AG08396 (cell line): ENCODE measurements at places on chromosomes 3 and 15.

GRCh38 chr3:25582242-25582641 is 82.5 kb downstream of the TOP2B start:
- peak; percentile 58 for DNase-seq

GRCh38 chr3:185657211-185657610 is 71.1 kb downstream of the SENP2 start:
- no peak for DNase-seq

GRCh38 chr15:88257311-88258092 is 963 bp upstream of the NTRK3 start:
- no peak for DNase-seq

DNA sequence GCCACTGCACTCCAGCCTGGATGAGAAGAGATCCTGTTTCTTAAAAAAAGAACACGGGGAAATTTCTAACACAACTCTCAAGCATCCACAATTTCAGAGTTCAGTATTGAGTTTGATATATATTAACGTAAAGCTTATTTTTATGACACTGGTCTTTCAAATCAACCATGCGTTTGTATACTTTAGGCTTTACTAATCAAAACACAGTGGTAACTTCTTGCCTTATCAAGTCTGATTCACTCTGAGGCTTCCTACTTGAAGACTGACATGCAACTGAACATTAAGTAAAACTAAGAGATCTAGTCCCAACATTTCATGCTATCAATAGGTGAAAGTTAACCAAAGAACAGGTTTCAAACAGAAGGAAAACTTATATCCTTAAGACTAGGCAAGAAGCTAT is 46.7 kb downstream of the PRTG start:
- DNase-seq: no peak

DNA sequence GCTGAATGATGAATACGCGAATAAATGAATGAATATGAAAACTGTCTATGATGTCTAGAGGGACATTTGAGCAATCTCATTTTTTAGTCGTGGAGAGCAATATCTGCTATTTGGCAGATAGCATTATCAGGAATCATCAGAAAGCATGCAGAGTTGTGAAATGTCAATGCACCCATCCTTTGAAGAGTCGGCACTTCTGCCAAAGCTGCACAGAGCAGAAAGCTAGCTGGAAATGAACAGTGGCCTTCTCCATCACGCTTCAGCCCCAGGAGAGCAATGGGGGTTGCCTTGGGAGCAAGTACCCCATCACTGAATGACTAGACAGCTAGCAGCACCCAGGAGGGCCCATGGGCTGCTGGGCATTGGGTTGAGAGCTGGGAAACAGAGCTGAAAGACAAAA is 69.1 kb upstream of the PROK2 start:
- no peak for DNase-seq
